Amniotic stem cell (primary cell): ENCODE measurements at places on chromosomes 3 and 15.

DNA sequence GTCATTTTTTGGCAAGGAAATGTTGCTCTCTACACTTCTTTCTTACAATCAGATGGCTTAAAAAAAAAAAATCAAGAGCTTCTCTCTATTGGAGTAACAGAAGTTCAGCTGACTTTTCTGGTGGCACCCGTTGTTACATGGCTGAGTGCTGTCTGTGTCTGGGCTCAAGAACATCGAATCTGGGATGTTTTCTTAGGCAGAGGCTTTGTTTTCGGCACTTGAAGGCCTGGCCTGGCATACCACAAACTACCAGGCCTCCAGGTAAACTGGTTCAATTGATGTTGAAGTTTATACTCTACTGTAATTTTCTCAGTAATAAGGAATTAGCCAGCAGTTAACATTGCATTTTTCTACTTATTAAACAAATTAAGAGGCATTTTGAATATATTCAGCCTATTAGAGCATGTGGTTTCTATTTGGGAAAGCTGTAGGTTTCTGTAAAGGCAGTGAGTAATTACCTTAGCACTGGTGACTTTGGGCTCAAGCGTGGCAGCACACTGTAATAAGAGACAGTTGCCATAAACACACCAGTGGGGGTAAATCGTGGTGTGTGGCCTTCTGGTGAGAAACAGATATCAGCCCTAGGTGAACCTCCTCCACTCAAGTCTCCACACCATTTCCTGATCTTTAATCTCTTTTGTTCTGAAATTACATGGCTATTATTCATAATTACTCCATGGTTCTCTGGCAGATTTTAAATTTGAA is 544.7 kb downstream of the MECOM start:
- no peak for DNase-seq

GRCh38 chr3:33380653-33381052 is 59.6 kb downstream of the UBP1 start:
- no peak for DNase-seq

DNA sequence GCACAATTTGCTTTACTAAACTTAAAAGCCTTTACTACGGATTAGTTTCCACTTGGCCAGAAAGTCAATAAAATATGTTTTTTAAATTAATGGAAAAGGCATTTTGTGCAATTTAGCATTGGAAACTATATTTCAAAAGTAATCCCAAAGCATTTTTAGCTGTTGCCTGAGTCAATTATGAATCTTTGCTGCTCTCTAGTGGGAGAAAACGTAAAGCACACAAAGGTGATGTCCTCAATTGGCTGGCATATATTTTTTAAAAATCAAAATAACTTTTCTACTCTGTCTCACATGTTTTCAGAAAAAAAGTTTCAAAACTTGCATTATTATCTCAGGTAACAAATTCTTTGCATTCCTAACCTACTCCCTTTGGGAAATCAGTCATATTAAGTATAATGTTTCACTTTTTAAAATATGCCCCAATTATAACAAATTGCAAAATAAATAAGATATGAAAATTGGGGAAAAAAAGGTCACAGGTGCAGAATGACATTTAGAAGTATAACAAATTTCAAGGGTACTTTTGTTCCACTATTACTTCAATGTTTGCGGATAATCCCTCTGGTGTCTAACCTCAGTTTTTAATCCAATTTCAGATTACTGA is 47.2 kb upstream of the TEX55 start:
- no peak for DNase-seq

DNA sequence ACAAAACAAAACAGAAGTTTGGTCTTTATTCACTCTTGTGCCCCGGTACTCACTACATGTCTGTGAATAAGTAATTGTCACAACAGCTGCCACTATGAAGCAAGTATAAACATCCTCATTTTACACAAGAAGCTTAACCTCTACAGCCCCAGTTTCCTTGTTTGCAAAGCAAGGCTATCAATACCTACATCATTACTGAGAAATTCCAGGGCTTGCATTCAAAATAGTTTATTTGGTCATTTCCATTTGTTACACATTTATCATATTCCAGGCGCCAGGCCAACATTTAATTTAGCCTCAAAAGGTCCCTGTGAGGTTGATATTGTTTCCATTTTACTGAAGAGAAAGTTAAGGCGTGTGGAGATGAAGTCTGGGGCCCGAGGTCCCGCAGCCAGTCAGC is 161.4 kb upstream of the LRTM1 start:
- no peak for DNase-seq

- DNase-seq: peak; percentile 94
These were observed 1.1 kb upstream of the SMAD6 start for GRCh38 chr15:66700802-66701421.

DNA sequence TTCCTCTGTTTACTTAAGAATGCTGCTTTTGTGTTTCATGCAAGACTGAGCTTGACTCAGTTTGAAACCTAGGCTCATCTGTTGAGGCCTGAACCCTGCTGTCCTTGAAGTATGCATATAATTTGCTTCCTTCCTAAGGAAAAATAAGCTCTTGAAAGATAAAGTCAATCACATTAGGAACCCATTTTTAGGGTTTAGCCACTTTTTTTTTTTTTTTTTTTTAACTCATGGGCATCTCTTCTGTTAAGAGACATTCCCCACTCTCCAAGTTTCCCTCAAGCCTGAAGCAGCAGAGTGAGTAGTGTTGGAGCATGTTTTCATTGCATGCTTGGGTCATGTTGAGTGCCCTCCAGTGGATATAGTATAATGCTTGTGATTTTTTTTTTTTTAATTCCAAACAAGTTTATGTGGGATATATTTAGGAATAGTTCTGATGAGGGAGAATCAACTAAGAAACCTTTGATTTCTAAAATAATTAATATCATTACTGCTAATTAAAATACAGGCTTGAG is 3.6 kb downstream of the CTNNB1 start:
- DNase-seq: no peak

DNA sequence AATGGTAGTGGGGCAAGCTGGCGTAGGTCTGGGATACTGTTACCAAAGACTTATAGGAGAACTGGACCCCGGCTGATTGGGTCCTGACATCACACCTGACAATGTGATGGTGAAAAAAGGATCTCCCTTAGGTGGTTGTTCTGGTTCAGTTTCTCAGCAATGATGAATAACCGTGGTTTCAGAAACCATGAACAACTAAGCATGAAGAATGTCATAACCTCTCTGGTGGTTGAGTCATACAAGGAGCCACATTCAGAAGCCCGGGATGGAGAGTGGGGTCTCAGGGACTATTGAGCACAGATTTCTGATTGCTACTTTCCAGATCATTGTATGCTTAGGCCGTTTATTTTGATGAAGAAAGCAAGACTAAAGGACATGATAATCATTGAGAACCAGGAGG is 17.4 kb downstream of the GPR160 start:
- no peak for DNase-seq

GRCh38 chr3:9681723-9682081 is 21.9 kb upstream of the CPNE9 start:
- no peak for DNase-seq

DNA sequence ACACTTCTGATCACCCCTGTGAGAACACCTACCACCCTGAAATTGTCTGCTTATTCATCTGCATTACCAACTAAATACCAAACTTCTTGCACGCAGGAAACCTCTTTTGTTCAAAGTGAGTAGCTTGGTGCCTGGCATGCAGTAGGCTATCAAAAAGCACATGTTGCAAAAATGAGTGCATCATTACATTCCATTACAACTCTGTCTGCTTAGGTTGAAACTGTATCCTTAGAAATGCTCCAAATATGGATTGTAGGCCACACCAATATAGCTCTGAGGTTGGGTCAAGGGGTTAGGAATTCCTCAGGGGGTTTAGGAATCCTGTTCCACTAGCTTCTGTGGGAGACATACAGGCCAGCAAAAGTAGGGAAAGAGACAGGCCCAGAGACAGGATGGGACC is 107.2 kb downstream of the THRB start:
- no peak for DNase-seq

DNA sequence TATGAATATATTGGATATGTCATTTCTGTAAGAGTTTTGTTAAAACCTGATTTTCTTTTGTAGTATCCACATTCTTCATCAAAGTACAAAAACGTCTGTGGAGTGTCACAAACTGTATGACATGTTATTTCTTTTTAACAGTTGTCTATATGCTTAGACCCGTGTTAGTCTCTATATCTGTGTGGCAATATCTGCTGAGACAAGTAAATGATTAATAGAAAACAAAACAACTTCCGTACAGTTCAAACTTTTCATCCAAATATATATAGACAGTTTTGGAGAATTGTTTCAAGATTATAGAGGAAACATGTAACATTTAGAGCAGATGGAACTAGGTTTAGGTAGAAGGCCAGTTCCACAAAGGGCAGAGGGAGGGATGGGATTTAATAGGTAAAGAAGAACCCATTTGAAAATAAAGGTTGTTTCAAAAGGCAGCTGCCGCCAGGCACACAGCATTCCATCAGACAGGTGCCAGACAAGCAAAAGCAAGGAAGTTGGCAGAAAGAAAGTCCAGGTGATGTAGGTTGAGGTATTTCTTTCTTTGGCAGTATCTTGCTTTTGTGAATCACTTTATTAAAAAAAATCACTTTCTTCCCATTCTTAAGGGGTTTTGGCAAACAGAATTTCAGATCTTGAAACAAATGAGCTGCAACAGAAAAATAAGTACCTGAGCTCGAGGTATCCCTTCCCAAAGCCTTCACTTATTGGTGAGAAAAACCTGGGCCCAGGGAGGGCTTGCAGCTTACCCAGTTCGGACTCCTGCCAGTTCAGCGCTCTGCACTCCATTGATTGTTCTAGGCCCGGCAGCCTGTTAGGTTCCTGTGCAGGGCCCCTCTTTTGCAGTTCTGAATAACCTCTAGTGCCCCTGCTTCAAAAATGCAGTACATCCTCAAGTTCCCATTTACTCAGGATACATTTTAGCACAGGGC is 49.0 kb downstream of the LRRN1 start:
- no peak for DNase-seq

GRCh38 chr3:133525435-133525834 is 48.1 kb upstream of the CDV3 start:
- no peak for DNase-seq

DNA sequence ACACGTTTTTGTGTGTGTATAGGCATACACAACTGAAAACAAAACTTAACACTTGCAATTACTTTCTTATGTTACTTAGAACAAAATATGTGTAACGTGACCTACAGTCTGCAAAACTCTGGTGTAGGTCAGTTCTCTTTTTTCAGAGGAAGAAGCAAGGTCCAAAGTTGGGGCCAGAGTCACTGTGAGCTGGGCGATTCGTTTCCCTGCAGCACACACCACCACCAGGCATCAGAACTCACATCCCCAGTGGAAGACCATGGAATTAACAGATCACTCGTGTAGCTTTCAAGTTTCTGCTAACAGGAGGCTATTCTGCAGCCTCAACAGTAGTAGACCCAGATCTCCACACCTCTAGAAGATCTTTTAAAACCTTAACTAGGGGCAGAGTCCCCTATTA is 25.8 kb downstream of the ANP32A start:
- DNase-seq: no peak

- DNase-seq: no peak
These were observed 76.5 kb downstream of the HMG20A start for GRCh38 chr15:77497110-77497737.

GRCh38 chr3:174540116-174540908 is 318.8 kb upstream of the NAALADL2 start:
- no peak for DNase-seq

DNA sequence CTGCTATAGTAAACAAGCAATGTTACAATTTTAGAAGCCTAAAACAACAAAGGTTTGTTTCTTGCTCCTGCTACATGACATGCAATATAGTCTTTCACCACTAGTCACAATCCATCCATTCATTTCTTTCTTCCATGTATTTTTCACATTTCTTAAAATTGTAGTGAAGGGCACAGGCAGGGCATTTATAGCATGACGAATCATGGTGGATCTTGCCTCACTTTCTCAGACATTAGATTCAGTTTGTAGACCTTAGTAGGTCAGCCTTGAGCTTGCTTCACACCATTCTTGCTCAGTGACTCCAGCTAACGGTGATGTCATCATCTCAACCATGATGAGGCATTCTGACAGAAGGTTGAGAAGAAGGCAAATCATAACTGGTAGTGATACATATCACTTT is 546.8 kb downstream of the TBL1XR1 start:
- no peak for DNase-seq

DNA sequence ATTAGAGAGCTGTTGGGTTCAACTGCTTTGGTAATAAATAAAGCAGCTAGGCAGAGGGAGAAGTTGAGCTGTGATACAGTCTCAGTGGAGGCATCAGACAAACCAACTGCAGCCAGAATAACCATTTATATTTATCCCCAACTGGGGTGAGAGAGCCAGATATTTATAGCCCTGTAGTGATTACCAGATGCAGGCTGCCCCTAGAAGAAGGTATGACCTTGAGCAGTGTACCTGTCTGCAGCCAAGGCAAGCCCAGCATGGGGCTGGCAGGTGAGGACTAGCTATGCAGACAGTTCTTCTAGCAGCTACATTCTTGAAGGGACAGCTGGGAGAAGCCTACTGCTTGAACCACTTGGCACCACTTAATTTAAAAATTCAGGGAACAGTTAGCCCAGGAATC is 144.4 kb upstream of the EPHA3 start:
- DNase-seq: no peak

DNA sequence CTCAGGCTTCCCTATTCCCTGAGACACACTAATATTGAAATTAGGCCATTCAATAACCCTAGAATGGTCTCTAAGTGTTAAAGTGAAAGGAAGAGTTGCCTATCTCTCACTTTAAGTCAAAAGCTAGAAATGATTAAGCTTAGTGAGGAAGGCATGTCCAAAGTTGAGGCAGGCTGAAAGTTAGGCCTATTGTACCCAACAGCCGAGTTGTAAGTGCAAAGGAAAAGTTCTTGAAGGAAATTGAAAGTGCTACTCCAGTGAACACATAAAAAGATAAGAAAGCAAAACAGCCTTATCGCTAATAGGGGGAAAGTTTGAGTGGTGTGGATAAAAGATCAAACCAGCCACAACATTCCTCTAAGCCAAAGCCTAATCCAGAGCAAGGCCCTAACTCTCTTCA is 117.9 kb upstream of the SPATA12 start:
- no peak for DNase-seq

DNA sequence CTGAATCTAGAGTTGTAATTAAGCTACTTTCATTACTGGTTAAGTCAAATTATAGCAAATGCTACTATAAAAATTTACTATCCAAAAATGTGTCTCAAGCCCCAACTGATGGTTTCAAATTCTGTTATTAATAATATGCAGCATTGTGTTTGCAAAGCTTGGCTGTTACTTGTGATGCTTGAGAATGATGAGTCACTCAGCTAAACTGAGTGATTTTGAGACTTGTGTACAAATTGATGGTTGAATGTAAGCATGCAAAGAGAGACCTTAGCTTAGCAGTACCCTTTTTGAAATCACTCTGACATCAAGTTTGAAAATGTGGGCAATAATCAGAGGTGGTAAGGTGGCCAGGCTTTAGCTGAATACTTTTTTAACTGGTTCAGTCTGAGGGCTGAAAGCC is 27.6 kb downstream of the OPA1 start:
- no peak for DNase-seq
